M059J (cell line): ENCODE measurements at places on chromosomes 7 and 10.

DNA sequence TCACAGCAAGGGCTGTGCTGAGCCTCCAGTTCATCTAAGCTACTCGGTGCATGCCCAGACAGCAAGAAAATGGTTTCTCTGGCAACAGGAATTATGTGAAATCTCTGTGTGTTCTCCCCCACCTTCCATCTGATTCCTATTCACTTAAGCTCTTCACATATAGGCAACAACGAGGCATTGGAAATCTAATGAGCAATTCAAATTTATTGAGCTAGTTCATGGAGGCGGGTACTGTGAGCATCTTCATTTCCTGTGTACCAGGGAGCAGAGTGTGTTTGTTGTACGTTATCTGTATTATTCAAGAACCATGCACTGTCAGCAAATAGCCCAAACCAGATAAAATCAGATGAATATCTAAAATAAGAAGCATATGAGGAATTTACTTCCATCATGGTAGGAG is 739.1 kb downstream of the MAGI2 start:
- no peak for DNase-seq

DNA sequence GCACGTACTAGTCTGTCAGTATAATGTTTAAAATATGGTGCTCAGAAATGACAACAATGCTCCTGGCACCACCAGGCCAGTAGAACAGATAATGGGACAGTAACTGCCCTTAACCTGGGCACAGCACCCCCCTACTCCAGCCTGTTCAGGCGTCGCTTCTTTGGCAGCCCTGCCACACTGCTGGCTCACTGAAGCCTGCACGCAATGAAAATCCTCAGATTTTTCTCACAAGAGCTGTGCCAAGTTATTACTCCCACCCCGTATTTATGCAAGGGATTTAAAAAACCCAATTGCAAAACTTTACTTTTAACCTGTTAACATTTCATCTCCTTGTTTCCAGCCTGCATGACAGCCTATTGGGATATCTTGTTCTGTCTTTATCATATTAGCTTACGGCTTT is 56.6 kb upstream of the LAMB1 start:
- DNase-seq = no peak

GRCh38 chr7:135980665-135981180 is 3.6 kb upstream of the MTPN start:
- peak; percentile 94 for DNase-seq

- DNase-seq = no peak
Measured at GRCh38 chr7:24843821-24844434, 86.7 kb upstream of the GSDME start.

DNA sequence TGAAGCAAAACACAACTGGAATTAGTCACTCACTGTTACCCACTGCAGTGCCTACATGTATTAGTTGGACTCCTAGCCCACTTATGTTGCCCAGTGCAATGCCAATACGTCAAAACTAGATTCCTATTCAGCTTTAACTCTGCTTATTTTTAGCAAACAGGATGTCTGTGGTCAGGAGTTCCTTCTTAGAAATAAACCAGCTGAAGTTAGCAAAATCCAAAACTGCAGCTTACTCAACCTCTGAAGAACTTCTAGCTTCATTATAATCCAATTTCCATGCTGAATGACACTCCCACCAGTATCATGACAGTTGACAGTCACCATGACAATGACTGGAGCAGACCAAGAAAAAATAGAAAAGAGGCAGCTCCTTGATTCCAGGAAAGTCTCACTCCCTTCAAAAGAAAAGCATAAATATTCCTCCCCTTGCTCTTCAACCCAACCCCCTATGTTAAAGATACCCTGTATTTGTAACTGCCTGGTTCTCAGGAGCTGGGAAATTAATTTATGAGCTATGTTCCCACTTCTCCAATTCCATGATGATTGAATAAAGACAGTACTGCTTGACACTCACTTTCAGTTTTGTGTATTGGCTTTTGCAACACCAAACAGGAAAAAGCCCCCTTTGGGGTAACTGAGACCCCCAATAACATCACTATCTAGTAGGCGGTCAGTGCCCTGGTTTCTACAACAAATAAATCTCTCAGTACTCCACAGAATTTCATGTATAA is 327.4 kb downstream of the SORCS1 start:
- DNase-seq = no peak
